Endothelial cell (in vitro differentiated cells): ENCODE measurements at places on chromosomes 5 and 9.

DNA sequence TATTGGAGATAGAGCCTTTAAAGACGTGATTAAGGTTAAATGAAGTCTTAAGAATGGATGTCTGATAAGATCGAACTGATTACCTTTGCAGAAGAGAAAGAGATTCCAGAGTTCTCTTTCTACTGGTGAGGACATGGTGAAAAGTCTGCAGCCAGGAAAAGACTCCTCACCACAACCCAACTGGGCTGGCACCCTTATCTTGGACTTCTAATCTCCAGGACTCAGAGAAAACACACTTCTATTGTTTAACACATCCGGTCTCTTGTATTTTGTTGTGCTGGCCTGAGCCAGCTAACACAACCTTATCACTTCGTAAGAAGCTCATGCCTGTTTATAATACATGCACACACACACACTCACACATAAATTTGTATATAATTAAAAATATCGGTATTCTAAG, 489.1 kb downstream of the PRDM9 start:
- H3K27ac ChIP-seq, result peak overlapping the region; percentile 9
- H3K4me3 ChIP-seq, result no peak overlapping the region
- H3K36me3 ChIP-seq, result no peaks in the 10 kb centered on the region
- H3K4me1 ChIP-seq, result peaks cover 4% of the 10 kb centered on the region

- no peak for DNase-seq
- no peaks in the 10 kb centered on the region for H3K27me3 ChIP-seq
- H3K4me1 ChIP-seq, result no peaks in the 10 kb centered on the region
- H3K27ac ChIP-seq, result no peak overlapping the region
- H3K36me3 ChIP-seq, result no peaks in the 10 kb centered on the region
These were observed 734.8 kb upstream of the CDH9 start for GRCh38 chr5:27773166-27773565.

GRCh38 chr5:95533761-95534160, 21.0 kb downstream of the SKIC3 start:
- H3K4me1 ChIP-seq, result no peaks in the 10 kb centered on the region
- no peak overlapping the region for H3K27ac ChIP-seq
- no peak for DNase-seq

DNA sequence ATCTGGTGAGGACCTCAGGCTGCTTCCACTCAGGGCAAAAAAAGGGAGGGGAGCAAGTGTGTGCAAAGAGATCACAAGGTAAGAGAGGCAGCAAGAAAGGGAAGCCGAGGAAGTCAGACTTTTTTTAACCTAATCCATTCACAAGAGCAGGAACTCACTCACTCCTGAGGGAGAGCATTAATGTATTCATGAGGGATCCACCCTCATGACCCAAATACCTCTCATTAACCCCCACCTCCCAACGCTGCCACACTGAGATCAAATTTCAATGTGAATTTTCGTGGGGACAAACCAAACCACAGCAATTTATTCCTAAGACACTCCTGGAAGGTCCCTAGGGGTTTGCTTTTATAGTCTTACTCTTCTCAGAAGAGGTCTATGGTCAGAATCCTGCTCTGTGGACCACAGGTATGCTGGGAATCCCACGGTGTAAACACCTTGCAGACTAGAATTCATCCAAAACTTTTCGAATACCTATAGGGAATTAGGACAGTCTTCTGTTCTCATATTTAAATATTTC, 108.7 kb downstream of the HSD17B3 start:
- H3K4me1 ChIP-seq, result peaks cover 14% of the 10 kb centered on the region
- H3K27me3 ChIP-seq, result peaks cover 5% of the 10 kb centered on the region
- no peak overlapping the region for H3K4me3 ChIP-seq
- peaks cover 22% of the 10 kb centered on the region for H3K36me3 ChIP-seq

- no peak overlapping the region for H3K4me3 ChIP-seq
- no peaks in the 10 kb centered on the region for H3K27me3 ChIP-seq
- no peak overlapping the region for H3K27ac ChIP-seq
- H3K4me1 ChIP-seq, result no peaks in the 10 kb centered on the region
These were observed 298.5 kb upstream of the ATP10B start for GRCh38 chr5:161150441-161150988.

DNA sequence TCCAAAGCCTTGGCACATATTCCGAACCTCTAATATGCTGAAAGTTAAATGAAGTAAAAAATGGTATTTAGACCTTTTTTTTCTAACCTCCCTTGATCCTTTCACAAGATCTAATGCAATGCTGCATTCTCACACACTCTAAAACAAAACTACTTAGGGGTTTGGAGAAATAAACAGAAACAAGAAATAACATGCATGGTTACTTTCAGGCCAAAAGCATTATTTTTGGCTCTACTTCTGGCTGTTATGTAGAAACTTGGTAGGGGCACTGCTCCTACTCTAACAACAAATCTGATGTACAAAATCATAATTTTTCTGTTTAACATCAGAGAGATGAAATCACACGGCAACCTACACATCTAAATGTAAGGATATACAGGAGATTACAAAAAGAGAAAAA, 51.2 kb downstream of the CHD1 start:
- no peak for DNase-seq
- no peak overlapping the region for H3K4me3 ChIP-seq
- H3K36me3 ChIP-seq, result peaks cover 13% of the 10 kb centered on the region
- no peaks in the 10 kb centered on the region for H3K4me1 ChIP-seq

GRCh38 chr5:93320920-93321445, 260.0 kb downstream of the NR2F1-AS1 start:
- no peak overlapping the region for H3K27ac ChIP-seq
- H3K4me3 ChIP-seq, result no peak overlapping the region
- peaks cover 3% of the 10 kb centered on the region for H3K27me3 ChIP-seq
- no peak for DNase-seq
- no peaks in the 10 kb centered on the region for H3K36me3 ChIP-seq

DNA sequence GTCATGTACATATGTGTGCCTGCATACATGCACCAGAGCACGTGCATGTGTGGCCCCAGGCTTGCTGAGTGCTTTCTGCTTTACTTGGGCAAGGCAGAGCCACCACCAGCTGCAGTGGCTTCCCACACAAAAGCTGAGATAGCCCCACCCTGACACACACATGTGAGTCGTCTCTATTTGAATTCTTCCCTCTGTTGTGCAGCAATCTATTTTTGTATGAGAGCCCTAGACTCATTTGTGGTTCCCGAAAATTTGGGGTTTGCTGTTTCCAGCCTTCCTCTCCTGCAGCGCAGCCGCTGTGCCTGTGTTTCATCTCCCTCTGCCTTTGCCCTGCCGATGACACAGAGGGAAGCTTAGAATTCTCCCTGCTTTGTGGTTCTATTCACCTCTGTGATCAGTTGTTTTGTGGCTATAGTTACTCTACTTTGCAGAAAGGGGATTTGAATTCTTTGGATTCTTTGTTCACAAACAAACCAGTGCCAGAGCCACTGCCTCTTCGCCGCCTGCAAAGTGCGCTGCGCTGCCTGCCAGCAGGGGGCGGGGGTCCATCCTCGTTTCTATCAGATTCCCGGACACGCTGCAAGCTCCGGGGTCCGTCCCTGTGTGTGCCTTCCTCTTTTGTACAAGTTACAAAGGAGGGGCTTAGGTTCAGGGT, 95.8 kb upstream of the DAP start:
- no peaks in the 10 kb centered on the region for H3K36me3 ChIP-seq
- peaks cover 5% of the 10 kb centered on the region for H3K27me3 ChIP-seq
- peak overlapping the region; percentile 80 for H3K27ac ChIP-seq

DNA sequence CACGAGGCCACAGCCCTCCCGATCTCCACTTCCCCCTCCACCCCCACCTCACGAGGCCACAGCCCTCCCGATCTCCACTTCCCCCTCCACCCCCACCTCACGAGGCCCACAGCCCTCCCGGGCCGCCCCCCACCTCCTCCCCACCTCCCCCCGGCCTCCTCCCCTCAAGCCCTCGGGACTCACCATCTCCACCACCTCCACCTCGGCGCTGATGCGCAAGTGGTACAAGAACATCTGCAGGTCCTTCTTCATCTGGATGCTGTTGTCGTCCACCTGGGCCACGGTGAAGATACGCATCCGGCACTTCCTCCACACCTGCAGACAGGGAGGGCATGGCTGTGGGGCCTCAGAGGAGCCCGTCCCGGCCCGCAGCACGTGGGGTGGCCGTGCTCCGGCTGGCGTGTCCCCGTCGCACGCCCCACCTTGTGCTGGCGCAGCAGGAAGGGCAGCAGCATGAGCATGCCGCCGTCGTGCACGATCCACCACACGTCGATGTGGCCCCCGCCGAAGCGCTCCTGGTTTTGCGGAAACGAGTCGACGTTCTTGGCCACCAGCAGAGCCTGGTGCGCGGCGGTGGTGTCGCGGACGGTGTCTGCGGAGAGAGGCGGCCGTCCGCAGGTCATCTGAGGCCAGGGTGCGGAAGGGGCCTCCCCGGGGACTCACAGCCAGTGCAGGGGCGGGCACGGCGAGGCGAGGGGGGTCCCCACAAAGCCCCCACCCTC, 48.0 kb downstream of the SLC12A7 start:
- H3K4me1 ChIP-seq, result peaks cover 2% of the 10 kb centered on the region
- H3K36me3 ChIP-seq, result peaks cover 6% of the 10 kb centered on the region
- no peak overlapping the region for H3K27ac ChIP-seq
- no peak overlapping the region for H3K4me3 ChIP-seq

DNA sequence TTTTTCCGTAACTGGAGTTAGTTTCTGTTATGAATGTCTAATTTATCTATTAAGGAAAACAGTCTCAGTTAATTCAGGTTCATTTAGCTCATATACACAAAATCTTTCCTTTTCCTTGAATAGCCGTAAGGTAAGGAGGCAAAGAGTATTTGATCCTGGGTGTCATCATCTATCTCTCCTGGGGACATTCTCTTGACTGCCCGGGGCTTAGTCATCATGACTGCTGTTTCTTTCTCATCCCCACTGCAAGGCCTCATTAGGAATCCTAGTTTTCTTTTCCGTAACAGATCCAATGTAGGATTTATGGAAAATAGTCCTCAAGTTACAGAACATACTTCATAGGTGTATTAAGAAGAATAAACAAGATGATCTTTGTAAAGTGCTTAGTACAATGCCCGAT, 134.9 kb upstream of the CHD1 start:
- no peaks in the 10 kb centered on the region for H3K4me1 ChIP-seq
- H3K27ac ChIP-seq, result no peak overlapping the region

- no peak for DNase-seq
- H3K27ac ChIP-seq, result no peak overlapping the region
- no peak overlapping the region for H3K4me3 ChIP-seq
- no peaks in the 10 kb centered on the region for H3K4me1 ChIP-seq
- H3K27me3 ChIP-seq, result no peaks in the 10 kb centered on the region
These were observed 18.9 kb downstream of the BNIP1 start for GRCh38 chr5:173163219-173163618.

- H3K27me3 ChIP-seq, result no peaks in the 10 kb centered on the region
- no peak overlapping the region for H3K4me3 ChIP-seq
- DNase-seq, result no peak
- no peak overlapping the region for H3K27ac ChIP-seq
These were observed 96.7 kb upstream of the MAMDC2 start for GRCh38 chr9:69946800-69947437.

DNA sequence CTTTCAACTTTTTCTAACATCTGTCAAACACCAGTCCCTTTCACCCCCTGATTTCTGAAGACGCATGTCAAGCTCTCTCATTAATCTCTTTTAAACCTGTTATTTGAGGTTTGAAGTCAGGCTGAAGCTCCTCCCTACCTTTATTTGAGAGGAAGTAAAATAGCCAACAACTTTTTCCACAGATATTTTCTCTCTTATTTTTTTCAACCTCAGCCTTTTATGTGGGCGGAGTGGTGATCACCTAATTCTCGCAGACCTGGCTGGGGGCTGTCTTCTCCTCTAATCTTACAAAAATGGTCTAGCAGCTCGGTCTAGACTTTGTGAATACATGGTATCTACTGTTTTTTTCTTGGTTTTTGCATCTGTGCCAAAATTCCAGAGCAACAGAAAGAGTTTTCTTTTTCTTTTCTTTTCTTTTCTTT, 395.7 kb upstream of the ACTBL2 start:
- no peak for DNase-seq
- no peak overlapping the region for H3K27ac ChIP-seq
- H3K4me1 ChIP-seq, result peaks cover 6% of the 10 kb centered on the region
- no peak overlapping the region for H3K4me3 ChIP-seq
- no peaks in the 10 kb centered on the region for H3K36me3 ChIP-seq

DNA sequence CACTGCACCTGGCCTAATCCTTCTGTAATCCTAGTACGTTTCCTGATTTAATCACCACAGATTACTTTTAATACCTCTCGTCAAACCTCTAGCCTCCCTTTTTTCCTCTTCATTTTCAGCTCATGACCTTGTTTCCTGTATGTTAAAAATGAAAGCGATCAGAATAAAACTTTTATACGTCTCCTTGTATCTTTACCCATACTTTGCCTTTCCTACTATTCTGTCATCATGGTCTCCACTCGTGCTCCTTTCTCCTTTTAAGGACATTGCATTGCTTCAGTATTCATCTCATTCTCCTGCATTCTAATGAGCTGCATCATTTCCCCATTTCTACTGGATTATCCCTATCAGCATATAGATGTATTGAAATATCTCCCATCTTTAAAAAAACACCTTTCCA, 8.5 kb downstream of the CDC42SE2 start:
- H3K27me3 ChIP-seq, result no peaks in the 10 kb centered on the region
- H3K36me3 ChIP-seq, result no peaks in the 10 kb centered on the region
- H3K4me3 ChIP-seq, result no peak overlapping the region
- H3K27ac ChIP-seq, result no peak overlapping the region
- DNase-seq, result no peak

GRCh38 chr5:82100303-82101077, 128.7 kb downstream of the ATG10 start:
- H3K4me1 ChIP-seq, result no peaks in the 10 kb centered on the region
- no peak overlapping the region for H3K27ac ChIP-seq
- no peak for DNase-seq
- H3K36me3 ChIP-seq, result no peaks in the 10 kb centered on the region
- no peak overlapping the region for H3K4me3 ChIP-seq
- no peaks in the 10 kb centered on the region for H3K27me3 ChIP-seq
